Activated T-cell treated with anti-CD3 and anti-CD28 coated beads for 4 hours (primary cell): ENCODE measurements at places on chromosomes 2 and 18.

GRCh38 chr18:24181806-24182205 is 42.9 kb downstream of the CABYR start:
- DNase-seq = no peak

- DNase-seq = no peak
These were observed 73.0 kb upstream of the RAB12 start for GRCh38 chr18:8536231-8536630.

DNA sequence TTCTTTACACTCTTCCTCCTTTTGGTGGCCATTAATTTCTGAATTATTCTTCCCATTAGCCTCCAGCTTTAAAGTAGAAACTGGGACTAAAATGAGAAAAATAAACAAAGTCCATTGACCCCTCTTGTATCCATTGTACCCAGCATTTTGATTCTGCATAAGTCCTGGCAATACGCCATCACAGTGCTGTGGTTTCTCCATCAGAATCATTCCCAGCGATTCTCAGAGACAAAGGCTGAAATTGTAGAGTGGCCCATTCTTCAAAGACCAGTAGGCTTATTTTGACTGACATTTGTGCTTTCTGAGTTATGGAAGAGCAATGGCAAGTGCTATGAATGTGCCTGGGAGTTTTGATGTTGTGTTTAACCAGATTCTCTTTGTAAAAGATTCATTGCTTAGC is 199.3 kb upstream of the GALNT5 start:
- no peak for DNase-seq

DNA sequence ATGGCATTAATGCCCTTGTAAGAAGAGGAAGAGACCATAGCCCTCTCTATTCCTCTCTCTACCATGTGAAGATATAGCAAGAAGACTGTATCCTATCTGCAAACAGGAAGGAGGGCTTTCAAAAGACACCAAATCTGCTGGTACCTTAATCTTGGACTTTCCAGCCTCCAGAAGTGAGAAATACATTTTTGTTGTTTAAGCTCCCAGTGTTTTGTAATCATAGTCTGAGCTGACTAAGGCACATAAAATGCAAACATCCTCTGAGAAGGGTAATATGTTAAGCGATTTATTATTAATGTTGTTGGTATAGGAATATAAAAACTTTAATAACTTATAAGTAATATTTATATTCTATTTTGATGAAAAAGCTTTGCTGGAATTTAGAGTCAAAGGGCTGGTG is 559.8 kb downstream of the SUCLG1 start:
- DNase-seq = no peak

- no peak for DNase-seq
These were observed 723.2 kb downstream of the DPP10 start for GRCh38 chr2:115165529-115166109.

DNA sequence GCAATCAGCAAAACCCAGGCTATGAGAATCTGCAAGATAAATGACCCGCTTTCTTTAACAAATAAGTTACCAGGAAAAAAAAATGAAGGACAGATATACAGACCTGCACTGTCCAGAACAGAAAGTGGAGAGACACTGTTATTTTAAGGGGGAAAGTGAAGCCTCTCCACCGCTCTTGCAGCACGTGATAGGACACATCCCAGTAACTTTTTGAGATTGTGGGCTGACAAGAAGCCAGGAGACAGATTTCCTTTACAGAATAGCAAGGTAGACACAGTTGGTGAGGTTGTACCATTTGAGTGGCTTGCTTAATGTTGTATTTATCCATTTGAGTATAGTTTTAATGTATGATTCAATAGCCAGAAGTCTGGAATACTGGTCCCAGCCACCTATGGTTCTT is 13.0 kb downstream of the TMEM169 start:
- DNase-seq = no peak

DNA sequence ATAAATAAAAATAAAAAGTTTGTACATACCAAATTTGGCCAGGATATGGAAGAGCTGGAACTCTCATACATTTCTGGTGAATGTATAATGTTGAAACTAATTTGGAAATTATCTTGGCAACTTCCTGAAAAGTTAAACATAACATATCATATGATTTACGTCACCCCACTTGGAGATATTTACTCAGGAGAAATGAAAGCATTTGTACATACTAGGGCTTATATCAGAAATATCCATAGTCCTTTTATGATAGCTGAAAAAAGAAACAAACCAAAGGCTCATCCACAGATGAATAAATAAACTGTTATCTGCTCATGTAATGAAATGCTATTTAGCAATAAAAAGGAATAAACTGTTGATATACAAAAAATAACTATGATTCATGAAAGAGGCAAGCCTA is 318.2 kb upstream of the NRXN1 start:
- no peak for DNase-seq

GRCh38 chr2:159545085-159545484 is 71.3 kb downstream of the BAZ2B start:
- no peak for DNase-seq
